ENCODE measurements at places on chromosomes 12 and 14.

DNA sequence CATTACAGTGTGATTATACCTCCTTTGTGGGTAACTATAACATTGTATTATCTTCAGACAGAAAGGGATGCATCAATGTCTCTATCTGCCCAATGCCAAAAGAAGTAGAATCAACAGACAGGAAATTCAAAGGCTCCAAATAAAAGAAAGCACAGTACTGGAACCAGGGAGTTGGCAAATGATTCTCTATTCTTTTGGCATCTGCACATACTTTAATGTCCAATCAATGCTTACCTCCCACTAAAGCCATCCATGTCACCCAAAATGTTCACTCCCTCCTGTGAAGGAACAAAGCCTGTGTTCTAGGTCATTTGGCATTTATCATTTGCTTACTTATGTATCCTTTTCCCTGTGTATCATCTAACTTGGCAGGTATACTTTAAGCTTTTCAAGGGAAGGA lies 36.7 kb downstream of the KIF21A start:
- no peak for DNase-seq

GRCh38 chr14:59632381-59632780 lies 55.8 kb upstream of the CCDC175 start:
- no peak for DNase-seq

DNA sequence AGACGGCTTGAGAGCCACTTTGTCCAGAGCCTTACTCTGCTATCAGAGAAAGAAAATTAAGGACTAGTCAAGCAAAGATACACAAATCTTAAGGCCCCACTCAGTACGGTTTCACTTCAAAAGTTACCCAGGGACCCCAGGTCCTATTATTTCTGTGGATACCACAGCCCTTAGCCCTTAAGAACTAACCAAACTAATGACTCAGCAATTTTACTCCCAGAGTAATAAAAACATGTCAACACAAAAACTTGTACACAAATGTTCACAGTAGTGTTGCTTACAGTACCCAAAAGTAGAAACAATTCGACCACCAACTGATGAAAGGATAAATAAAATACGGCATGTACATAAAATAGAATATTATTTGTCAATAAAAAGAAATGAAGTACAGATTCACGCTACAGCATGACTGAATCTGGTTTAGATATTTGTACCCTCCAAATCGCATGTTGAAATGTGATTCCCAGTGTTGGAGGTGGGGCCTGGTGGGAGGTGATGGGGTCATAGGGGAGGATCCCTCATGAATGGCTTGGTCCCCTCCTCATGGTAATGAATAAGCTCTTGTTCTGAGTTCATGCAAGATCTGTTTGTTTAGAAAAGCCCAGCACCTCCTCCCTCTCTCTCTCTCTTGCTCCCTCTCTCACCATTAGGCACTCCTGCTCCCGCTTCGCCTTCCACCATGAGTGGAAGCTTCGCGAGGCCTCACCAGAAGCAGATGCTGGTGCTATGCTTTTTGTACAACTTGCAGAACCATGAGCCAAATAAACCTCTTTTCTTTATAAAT lies 30.5 kb downstream of the AREL1 start:
- no peak for DNase-seq

GRCh38 chr12:83920821-83921547 lies 991.6 kb downstream of the SLC6A15 start:
- DNase-seq: no peak

DNA sequence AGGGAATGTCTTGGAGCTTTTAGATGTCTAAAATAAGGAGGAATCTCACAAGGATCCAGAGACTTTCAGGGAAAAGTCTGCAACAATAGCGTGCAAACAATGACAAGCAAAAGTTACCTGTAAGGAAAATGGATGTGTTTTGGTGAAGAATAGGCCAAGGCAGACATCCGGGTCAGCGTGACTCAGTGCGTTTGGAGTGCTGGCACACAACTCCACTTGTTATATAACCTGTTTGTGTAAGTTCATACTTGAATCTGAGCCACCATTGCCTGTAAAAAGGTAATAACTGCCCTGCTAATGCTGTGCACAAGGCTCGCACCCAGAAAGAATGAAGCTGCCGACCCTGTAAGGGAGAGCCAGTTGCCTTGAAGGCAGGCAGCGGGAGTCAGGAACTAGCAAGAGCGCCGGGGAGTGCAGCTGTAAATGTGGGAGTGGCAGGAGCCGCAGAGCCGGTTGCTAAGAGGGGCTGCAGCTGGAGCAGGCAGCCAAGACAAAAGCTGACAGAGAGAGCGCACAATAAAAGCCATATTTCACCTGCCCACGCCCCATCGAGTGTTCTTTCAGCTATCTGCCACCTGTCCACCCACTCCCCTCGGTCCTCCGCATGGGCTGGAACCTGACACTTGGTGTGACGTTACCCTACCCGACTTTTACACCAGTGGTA lies 638.5 kb upstream of the MIS18BP1 start:
- DNase-seq: no peak

DNA sequence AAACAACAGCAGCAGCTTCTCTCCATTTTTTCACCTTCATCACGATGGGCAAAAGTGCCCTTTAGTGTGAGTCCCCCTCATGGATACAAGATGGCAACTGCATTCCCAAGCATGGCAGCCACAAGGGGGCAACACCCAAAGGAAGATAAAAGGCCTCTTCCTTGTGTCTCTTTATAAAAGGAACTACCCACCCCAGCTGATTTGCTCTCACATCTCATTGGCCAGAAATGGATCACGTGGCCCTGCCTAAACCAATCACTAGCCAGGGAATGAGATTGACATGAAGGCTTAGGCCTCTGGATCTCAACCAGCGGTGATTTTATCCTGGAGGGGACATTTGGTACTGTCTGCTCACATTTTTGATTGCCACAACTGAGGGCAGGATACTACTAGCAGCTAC lies 21.9 kb upstream of the IFT81 start:
- DNase-seq: no peak

DNA sequence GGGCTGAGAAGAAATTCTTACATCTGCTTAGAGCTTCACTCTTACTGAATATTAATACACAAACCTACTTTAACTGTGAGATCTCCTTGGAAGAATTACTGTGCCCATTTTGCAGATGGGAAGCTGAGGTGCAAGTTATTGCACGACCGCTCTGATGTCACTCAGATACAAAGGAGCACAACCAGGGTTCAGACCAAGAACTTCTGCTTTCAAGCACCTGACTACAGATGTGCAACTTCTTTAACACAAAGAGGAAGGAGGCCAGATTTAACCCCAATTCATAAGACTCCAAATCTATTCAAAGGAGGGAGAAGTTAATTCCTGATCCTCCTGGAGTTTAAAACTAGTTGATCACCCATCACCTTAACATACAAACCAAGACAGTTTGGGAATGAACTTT lies 232.6 kb downstream of the VRK1 start:
- DNase-seq: no peak

- no peak for DNase-seq
Measured at GRCh38 chr12:131088701-131089530, 135.2 kb downstream of the ADGRD1 start.

DNA sequence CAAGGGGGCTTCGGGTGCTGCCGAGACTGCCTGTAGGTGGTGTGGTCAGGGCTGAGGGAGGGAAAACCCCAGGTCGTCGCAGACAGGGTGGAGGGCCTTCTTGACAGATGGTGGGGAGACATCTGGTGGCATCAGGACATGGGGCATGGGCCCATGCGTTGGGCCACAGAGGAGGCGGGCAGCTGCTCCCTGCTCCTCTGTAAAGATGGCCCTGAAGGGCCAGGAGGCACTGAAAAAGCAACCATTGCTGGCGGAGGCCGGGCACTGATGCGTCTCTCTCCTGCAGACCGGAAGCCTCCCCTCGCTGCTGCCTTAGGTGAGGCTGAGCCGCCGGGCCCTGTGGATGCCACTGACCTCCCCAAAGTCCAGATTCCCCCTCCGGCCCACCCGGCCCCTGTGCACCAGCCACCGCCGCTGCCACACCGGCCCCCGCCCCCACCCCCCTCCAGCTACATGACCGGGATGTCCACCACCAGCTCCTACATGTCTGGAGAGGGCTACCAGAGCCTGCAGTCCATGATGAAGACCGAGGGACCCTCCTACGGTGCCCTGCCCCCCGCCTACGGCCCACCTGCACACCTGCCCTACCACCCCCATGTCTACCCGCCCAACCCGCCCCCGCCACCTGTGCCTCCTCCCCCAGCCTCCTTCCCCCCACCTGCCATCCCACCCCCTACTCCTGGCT lies 28.8 kb downstream of the CCNK start:
- DNase-seq: no peak

GRCh38 chr12:79451978-79452377 lies 238.8 kb downstream of the PAWR start:
- no peak for DNase-seq

DNA sequence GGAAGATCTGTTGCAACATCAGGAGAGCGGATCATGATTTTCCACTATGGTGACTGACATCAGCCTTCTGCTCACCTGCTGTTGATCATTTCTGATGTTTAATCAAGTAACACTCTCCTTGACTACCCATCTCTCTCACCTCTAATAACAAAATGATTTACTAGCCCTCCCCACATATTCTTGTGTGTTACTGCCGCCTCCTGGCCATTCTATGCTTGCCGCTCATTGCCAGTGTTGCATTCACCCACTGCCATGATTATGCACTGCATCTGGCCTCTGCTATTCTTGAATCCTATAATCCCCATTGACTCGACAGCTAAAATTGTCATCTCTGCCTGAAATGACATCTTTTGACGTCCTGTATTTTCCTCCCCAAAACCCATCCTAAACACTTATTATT lies 113.8 kb downstream of the RERGL start:
- DNase-seq: no peak

DNA sequence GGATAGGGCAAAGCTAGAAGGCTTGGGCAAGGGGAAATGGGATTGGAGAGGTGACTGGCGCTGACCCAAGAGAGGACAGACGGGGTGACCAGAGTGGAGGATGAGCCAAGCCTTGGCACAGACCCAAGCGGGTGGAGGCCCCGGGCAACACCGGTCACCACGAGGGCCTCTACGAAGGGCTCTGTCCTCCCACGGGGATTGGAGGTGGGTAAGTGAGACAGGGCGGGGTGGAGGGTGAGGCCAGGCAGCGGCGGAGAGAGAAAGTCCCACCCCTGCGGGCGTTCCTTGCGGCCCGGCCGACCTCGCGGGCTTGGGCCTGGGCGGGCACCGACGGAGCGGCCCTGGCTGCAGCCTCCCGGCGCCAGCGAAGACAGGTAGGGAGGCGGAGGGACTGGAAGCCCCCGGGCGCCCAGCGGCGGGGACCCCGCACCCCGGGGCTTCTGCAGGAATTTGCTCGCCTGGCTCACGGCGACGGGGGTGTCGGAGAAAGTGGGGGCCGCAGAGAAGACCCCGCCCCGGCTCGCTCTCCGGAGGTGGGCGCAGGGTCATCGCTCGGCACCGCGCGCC lies at the start of gene PAPLN:
Gene PAPLN, plus strand, starts transcription at position 288 of the 567 bp plus-strand sequence. CDS start 2,273 bp downstream, outside the sequence.
- DNase-seq: no peak

DNA sequence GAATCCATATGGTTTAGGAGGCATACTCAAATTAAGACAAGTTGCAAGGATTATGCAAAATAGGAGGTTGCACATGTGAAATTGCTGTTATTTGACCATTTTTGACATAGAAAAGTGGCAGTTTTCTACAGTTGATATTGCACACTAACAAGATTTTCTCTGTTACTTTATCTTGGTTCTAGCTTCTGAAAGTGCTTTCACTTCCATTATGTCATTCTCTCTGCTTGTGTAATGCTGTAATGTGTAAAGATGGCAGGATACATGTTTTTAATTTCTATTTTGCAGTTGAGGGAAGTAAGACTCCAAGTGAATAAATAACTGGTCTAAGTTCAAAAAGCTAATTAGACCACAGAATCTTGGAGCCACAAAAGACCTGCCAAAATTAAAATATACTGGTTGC lies 60.6 kb downstream of the MYRFL start:
- no peak for DNase-seq

DNA sequence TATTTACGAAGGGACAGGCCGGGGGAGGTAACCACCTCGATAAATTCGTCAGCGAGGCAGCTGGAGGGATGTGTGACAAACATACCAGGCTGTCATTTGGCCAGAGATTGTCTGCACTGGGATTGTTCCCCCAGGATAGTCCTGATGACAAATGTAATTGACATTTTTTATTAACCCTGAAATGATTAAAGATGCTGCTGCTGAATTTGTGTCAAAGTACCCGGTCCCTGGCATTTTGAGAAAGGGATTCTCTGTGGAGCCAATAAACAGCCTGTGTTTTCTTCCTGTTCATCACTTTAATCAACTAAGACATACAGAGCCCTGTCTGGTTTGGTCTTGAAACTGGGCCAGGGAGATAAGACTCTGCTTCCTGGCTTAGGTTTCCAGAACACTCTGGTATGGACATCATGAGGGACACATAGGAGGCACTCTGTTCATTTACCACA lies 117.6 kb downstream of the SLC25A47 start:
- no peak for DNase-seq

DNA sequence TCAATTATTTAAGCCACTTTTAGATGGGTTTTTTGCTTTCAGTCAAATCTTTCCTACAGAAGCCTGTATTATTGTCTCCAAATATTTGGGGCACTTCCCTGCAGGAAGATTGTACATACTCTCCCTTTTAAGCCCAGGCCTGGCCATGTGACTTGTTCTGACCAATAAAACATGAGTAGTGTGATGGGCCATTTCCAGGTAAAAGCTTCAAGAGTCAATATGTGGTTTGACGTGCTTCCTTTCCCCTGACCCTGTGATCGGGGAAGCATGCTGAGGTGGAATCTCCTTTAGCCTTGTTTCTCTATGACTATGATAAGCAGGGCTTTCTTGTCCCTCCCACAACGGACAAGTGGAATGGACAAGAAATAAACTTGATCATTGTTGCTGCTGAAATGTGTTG lies 14.2 kb upstream of the NIN start:
- DNase-seq: no peak

GRCh38 chr12:4472046-4472445 lies 26.4 kb upstream of the FGF6 start:
- no peak for DNase-seq

- no peak for DNase-seq
Measured at GRCh38 chr14:83713732-83714131, 1816.2 kb upstream of the FLRT2 start.

DNA sequence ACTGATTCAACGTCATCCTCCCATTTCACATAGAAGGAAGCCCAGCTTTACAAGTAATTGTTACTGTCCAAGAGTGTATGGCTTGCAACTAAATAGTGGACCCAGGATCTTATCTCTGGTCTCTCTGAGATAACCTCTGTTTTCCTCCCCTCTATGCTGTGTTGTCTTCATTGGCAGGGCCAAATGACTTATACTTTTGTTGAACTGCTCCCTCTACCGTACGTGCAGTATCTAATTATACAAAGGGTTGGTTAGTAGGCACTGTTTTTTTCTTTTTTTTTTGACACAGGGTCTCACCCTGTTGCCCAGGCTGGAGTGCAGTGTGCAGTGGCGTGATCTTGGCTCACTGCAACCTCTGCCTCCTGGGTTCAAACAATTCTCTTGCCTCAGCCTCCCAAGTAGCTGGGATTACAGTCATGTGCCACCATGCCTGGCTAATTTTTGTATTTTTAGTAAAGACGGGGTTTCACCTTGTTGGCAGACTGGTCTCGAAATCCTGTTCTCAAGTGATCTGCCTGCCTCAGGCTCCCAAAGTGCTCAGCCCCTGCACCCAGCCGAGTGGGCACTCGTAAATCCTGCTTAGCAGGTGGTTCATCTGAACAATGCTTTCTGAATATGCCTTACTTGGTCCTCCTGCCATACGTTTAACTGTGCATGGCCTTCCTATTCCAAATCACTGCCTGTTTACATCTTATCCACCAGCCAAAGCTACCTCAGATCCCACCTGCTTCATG lies 162.1 kb downstream of the ADCK1 start:
- no peak for DNase-seq
